ENCODE measurements at places on chromosomes 1 and 21.

DNA sequence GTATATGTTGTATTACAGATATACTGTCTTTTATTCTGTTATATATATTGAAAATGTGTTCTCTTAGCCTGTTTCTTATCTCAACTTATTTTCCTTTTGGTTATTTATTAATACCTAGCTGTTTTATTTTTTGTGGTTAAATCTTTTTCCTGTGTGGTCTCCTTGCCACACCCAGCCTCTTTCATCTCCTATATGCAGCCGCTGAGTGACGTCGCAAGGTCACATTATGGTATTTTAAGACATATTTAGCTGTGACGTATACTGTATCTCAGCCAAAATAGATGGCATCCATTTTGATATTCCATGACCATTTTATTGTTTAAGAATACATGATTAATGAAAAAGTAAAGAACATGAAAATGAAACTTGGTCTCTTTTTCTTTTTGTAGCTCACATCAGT, 29.1 kb downstream of the CENPF start:
- DNase-seq: no peak

DNA sequence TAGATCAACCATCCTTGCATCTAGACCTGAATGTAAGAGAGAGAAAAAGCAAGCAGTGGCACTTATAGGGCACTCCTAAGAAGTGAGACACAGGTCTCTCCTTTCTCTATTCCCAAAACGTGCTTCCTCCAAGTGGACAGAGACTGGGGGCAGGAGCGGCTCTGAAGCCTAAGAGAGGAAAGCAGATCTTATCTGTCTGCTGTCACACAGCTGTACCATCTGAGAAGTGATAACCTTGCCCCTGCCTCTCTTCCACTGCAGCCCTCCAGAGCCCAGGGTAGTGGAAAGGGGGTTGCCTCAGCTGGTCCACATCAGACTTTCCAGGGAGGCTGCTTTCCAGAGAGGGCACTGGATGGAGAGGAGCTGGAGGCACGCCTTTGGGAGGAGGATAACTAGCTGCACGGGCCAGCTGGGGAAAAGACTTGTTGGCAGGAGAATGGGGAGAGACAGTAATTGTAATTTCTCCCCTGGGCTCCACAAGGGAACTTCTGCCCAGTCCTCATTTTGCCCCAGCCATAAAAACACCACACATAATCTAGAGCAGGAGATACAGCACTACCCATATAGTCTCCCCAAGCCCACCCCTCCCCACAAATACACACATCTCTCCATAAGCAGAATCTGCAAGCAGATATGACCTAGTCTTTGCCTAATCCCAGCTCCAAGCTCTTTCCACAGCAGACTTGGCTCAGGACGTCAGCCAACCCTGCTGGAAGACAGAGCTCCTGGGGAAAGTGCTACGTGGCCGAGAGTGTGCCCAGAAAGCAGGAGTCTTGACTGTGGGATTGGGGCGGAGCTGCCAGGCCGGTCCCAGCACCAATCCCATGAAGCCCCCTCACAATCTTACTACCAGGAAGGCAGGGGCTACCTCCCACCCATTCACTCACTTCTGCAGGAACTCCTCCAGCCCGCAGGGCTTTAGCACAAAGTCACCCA, 31.2 kb downstream of the PIK3C2B start:
- no peak for DNase-seq

DNA sequence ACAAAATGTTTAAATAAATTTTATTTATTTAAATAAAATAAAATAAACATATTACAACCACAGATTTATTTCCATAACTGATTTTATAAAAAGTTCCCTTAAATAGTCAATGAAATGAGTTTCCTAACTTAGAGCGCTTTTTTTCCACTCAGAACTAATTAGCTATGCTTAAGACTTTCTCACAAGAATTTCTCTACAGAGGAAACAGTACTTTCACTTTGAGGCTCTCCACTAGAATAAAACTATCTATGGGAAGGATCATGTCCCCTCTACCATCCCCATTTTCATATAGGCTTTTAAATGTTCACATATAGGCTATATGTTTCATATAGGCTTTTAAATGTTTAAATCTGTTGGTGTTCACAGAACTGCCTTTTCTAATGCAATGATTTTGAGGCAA, 40.0 kb upstream of the DPH5 start:
- no peak for DNase-seq

DNA sequence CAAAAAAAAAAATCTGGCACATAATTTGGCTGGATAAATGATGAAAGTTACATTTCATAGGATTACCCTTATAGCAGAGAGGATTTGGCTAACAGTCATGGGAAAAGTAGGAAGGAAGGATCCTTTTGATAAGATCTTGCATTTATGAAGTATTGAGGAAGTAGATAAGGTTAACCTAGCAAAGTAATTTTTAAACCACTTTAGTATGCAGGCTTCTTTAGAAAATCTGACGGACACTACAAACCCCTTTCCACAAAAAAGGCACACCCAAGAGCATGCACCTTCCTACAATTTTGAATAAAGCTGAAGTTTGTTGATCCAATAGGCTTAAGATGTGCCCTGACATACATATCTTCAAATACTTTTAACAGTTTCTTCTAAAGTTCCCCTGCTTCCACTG, 275.2 kb downstream of the GRIK1 start:
- DNase-seq: no peak

DNA sequence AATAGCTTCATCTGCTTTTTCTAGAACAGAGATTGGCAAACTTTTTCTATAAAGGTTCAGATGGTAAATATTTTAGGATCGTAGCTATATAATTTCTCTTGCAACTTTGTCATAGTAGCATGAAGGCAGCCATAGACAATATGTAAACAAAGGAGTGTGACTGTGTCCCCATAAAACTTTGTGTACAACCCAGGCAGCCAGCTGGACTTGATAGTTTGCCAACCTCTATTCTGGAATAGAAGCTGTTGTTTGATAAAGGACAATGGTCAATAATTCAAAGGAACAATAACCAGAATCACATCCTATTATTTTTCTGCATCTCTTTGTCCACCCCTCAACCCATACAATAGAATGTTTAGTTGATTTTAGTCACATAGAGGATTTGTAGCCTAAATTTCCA, 286.7 kb downstream of the LMX1A start:
- no peak for DNase-seq

DNA sequence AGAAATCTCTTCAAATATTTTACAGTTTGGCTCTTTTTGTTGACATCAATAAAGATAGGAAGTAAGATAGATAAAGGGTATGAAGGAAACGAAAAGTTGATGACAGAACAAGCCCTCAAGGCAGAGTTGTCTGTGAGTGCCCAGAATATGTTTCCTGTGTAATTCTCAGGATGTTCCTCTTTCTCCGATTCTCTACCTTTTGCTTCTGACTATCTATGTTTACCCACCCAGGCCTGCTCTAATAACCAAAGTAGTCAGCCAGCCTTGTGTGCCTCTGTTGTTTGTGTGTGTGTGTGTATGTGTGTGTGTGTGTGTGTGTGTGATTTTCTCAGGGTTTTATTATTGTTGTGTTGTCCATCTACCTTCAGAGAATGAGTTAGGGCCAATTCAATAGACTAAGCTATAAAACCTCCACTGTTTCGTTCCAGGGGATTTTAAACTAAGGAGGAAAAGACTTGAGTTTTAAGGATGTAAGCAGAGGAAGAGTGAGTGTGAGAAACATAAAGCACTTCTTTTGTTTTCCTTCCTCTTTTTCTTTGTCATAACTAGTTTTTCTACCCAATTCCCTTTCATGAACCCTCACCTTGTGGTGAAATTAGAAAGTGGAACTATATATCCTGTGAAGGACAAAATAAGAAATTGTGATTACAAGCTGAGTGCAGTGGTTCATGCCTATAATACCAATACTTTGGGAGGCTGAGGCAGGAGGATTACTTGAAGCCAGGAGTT, 627.4 kb upstream of the NR5A2 start:
- DNase-seq: no peak

- DNase-seq: no peak
Measured at GRCh38 chr1:45721207-45721606, 29.2 kb downstream of the IPP start.

GRCh38 chr1:220448217-220448616, 79.7 kb upstream of the MARK1 start:
- no peak for DNase-seq

- no peak for DNase-seq
Measured at GRCh38 chr1:30597711-30598110, 125.7 kb downstream of the MATN1 start.

- DNase-seq: no peak
Measured at GRCh38 chr21:42037943-42038342, 27.8 kb upstream of the ZBTB21 start.

DNA sequence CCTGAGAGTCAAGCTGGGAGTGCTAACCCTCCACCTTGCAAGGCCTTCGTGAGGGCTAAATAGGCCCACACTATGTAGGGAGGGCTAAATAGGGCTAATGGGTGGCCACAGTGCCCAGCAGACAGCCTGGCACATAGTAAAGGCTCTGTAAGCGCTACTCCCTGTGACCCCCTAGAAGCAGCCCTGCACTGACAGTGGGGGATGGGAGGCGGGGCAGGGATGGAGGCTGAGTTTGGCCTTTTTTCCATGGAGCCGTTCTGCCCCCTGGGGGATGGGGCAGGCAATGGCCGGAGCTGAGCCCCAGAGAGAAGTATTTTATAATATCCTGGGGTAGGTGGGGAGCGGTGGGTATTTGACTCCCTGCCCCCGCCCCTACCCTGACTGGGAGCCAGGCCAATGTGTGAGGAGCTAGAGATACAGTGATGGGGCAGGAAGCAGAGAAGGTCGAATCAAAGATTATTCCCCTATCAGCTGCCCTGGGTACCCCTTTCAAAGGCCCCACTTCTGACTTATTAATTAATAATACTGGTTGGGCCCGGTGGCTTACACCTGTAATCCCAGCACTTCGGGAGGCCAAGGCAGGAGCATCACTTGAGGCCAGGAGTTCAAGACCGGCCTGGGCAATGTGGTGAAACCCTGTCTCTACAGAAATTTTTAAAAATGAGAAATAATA, 42.3 kb downstream of the LACTBL1 start:
- DNase-seq: no peak

DNA sequence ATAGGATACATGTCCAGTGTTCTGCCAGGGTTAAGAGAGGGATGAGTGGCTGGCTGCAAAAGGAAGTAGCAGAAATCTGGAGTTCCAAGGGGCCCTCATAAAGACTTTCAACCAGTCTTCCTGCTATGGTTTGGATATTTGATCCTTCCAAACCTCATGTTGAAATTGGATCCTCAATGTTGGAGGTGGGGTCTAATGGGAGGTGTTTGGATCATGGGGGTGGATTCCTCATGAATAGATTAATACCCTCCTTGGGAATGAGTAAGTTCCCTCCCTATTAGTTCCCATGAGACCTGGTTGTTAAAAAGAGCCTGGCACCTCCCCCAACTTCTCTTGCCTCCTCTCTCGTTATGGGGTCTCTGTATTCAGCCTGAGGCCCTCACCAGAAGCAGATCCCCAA, 10.1 kb upstream of the GNG12 start:
- DNase-seq: no peak

DNA sequence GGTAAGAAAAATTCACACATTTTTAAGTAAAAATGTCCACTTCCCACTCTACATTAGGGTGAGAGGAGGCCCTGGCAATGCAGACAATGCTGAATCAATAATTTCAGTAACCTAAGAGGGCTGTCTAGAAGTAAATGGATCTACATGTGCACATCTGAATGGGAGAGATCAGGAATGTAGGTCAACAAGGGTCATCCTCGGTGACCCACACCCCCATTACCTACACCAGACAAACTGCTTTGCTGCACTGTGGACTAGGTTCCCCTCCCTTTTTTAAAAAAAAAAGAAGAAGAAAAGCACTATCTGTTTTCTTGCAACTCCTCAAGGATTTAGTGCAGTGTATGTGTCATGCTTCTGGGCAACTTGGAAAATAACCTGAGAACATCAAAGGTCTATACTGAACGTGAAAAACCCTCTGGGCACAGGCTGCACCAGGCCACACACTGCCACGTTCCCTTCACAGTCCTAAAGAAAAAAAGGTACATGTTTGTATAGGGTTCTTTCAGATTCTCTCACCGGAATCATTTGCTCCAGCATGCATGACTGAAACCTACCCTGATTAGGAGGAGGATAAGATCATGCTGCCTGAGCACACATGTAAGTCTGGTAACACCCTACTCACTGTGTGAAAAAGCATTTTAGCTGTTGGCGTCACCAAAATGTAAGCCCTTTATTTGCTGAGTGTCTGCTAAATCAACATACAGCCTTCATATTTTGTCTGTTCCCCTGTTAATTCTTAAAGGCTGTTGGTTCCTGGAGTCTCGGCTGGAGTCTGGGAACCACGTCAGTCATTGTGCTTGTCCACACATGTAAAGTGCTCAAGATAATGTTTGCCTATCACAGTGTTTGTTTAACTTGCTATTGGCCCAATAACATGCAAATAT, 341.0 kb downstream of the SMYD3 start:
- no peak for DNase-seq

DNA sequence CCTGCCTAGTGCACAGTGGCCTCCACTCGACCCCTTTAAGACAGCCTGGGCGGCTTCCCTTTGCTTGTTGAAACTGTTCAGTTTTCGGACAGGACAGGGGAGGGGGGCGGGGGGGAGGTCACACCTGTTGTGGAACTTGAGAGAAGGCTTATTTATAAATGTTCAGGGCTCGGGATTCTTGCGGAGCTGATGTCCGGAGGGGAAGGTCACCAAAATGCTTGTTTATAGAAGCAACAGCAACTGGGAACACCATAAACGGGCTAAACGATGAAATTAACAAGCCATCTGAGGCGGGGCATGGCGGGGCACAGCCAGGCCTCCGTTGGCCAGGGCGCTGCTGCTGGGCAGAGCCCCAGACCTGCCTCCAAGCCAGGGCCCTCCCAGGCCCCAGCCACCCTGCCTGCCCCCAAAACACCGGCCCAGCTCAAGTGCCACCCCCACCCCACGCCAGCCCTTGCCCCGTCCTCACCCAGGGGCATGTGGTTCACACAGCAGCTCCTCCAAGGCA, 59.8 kb upstream of the CASZ1 start:
- no peak for DNase-seq

DNA sequence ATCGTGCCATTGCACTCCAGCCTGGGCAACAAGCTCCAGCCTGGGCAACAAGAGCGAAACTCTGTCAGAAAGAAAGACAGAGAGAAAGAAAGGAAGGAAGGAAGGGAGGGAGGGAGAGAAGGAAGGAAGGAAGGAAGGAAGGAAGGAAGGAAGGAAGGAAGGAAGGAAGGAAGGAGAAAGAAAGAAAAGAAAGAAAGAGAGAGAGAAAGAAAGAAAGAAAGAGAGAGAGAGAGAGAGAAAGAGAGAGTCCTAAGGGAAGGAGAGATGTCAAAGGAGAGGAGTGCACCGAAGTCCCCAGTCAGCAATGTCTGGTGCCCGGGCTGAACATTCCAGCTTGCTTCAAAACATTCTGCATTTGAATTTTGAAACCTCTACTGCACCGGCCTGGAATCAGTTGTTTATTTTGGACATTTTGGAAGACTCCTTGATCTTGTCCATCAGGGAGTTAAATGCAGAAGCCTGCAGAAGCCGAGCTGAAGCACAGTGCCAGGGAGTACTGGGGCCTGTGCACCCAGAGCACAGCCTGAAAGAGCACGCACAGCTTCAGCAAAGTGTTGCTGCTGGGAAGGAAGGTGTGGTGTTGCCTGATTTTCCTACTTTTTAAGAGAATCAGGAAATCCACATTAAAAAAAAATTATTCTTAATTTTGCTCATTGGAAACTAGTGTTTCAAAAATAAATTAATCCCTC, 3.7 kb upstream of the IGSF3 start:
- no peak for DNase-seq
